Mesenteric fat pad (tissue), 1 donor: ENCODE measurements at places on chromosomes 11 and 22. TPM values are rescaled to one million over a fixed set of nuclear protein-coding genes. Genes with fewer than 3 reads are reported as not detected.

DNA sequence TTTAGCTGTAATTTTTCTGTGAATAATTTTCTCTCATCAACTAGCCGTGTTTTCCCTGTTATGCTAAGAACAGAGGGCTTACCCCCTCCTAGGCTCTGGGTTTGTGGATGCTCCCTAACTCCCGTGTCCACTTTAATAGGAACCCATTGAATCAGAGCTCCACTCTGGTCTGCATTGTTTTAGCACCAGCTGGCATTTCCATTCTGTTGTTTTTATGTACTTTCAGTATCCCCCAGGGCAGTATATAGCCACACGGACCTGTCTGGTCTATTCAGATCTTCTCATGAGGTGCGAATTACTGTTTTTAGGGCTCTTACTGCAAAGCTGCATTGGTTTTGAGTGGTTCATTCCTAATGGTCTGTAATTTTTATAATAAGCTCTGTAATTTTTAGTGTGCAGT, 16.0 kb downstream of the POLD3 start:
- no peak for DNase-seq

DNA sequence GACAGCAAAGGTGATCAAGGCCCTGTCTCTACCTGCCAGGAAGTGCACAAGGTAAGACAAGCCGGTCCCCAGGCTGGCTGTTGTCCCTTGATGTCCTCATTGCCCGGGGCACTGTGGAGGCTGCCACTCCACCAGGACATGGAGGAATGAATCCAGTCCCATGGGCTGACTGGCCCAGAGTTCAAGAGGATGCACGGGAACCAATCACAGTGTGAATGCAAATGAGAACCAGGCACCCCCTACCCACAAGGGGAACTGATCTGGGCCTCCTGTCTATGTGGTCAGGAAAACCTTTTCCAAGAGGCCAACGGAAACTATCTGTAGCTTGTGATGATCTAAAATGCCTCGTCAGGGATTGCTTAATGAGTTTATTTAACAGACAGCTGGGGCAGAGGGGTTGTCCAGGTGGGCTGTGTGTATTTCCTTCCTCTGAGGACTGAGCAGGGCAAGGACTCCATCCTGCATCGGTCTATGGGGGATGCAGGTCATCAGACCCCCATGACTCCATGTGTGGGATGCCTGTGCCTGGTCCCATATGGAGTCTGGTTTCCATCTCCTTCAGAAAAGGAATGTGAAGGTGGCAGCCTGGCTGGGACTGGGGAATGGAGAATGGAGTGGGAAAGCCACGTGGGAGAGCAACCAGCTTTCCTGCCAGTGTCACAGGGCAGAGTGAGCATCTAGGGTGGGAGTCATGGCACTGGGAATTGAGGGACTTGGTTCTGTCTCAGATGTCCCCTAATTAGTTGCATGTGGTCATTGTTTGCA, 60.5 kb downstream of the CD82 start:
- DNase-seq: peak; percentile 85

DNA sequence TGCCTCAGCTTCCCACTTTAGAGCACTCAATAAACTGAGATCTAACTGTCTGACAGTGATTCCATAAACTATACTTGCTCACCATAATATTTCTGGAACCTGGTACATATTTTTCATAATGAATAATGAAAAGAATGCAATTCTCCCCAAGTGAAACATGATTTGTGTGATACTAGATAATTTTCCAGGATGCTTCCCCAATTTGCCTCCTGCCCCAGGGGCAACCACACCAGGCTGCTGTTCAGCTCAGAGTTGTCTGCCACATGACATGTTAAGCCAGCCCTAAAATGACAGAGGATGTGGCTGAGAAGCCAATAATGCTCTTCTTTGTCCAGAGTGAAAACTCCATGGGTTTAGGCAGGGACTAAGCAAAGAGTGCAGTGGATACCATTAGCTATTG, 62.9 kb upstream of the SEZ6L start:
- no peak for DNase-seq

DNA sequence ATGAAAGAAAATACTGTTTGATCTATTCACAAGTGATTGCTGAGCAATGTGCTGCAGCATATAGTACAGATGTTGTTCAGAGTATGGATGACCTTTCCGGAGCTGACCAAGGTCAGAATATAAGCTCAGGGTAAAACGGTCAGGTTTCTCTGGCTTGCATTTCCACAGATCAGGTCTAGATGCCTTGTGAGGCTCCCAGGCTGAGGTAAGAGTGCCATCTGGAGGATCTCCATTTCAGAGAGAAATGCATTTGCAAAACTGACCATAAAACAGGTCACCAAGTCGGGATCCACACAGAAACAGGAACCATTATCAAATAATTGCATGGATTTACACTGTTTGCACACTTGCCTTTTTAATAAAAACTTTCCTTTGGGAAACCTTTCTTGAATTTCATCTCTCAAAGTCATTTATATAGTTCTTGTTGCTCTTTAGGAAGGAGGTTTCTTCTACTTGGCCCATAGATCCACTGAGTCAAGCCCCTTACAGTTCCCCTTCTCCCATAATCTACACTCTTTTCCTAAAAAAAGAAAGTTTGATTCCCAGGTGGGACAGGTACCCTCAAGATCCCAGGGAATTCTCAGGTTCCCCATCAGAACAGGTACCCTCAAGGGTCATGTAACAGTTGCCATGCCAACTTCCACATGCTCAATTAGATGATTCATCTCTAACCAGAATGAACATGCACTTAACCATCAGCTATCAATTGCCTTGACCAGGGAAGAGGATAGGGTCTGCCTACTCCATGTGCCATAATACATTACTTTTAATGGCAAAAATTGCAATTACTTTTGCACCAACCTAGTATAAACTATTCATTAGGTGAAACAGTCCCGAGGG, 25.0 kb upstream of the TMPRSS5 start:
- no peak for DNase-seq

DNA sequence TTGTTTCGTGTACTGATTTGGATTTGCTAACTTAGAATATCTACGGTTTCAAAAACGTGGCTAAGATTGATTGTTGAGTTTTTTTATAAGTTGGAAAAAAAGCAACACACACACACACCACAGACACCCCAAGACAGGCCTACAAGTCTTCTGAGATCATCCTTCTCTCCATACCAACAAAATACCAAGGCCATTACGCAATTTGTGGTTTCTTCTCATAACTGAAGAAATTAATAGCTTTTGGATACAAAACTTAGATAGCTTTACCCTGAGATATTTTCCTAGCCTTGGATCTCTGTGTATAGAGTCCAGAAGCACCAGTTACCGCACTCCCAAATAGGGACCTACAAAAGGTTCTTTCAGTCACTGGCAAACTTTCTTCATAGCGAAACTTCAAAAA, 113.6 kb downstream of the SIK3 start:
- DNase-seq: no peak

DNA sequence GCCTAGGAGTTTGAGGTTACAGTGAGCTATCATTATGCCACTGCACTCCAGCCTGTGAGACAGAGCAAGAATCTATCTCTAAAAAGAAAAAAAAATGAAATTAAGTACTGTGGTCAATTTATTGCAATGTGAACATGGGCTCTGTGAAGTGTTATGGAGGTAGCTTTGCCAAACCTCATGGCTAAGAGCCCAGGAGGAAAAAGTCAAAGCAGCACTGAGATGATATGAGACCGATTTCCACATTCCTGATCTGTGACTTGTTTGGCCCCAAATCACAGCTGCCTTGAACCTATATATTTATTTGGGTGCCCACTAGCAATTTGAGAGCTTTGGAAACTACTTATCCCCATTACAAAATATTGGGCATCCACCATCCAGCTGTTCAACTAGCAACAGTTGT, 29.8 kb upstream of the TMEM135 start:
- DNase-seq: no peak

DNA sequence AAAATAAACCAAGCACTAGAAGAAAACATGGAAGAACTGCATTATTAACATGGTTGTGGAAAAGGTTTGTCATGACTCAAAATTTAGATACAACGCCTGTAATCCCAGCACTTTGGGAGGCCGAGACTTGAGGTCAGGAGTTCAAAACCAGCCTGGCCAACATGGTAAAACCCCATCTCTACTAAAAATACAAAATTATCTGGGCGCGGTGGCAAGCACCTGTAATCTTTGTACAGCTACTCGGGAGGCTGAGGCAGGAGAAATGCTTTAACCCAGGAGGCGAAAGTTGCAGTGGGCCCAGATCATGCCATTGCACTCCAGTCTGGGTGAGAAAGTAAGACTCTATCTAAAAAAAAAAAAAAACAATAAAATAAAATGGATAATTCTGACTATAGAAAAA, 23.7 kb downstream of the GNB1L start:
- peak; percentile 51 for DNase-seq

GRCh38 chr11:84581083-84581482, 1046.1 kb downstream of the DLG2 start:
- DNase-seq: no peak

DNA sequence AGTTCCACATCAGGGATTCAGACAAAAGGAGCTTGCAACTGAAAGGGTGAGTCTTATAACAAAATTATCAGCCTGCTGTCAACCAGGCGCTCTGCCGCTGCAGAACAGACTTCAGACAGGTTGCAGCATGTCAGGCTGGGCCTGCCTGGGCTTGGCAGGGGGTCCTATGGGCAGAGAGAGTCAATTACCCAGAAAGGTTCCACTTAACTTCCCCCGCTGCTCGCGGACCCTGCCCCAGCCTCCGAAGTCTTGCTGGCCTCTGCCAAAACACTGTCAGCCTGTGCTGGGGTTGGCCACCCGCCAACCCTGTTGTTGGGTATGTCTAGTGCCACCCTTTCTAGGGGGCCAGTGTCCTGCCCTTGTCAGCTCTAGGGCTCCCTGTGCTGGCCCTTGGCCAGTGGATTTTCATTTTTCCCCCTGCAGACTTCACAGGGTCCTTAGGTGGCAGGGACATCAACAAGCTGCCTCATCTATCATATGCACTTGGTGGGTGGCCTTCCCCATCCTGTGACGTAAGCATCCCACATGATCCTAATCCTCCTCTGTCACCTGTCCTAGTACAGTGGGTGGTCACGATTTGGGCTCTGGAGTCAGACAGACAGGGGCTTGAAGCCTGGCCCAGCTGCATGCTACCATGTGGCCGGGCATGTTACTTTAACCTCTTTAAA, 166.5 kb upstream of the CADM1 start:
- DNase-seq: no peak

DNA sequence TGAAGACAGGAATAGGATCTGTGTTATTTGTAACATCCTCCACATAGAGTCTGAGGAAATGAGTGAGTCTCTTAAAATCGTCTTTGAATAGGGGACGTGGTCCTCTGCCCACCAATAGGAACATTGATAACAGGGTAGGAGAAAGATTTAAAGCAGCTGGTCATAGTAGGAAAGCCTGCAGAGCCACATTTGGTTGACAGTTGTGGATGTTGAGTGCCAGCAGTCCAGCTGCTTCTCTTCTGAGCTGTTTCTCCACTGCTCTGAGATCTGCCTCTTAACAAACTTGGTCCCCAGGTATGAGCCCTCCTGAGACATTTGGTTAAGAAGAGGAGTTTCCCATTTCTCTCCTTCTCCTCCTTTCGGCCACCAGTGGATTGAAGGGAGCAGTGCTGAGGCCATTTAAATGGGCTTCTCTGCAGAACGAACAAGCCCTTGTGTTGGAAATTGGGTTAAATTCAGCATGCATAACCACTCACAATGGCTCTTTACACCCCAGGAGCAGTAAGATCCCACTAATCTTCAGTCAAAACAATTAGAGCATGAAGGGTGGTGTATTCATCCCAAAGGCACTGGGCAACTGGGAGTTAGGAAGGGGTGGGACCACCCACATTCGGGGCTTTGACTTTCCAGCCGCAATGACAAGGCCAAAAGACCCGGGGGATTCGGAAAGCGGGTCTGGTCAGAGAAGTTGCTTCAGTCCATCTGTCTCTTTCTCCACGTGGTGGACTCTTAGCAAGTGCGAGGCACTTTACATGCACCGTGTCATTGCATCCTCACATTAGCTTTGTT, 32.3 kb downstream of the MIAT start:
- peak; percentile 57 for DNase-seq

GRCh38 chr11:2393941-2394817, 6.4 kb upstream of the TSSC4 start:
- DNase-seq: no peak

GRCh38 chr22:24990344-24990905, 37.9 kb downstream of the KIAA1671 start:
- DNase-seq: no peak

GRCh38 chr11:117424781-117425180, 97.1 kb downstream of the CEP164 start:
- DNase-seq: peak; percentile 39

DNA sequence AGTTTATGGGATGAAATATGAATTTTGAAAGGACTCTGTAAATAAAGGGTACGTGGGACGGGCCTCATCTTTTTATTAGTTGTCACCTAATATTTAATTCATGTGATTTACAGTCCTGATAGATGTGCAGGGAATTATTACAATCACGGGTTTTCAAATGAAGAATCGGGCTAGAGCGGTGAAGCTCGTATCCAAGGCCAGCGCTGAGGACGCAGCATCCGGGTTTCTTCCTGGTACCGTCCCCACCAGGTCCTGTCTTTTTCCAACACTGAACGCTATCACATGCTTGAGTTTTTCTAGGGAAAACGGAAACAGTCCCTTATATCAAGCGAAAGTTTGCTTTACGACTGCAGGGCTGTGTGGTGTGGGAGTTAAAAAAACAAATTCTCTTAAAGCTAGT, 787 bp downstream of the SMDT1 start:
- DNase-seq: peak; percentile 39

- no peak for DNase-seq
Measured at GRCh38 chr22:45903355-45904135, 73.4 kb downstream of the WNT7B start.

- DNase-seq: no peak
Measured at GRCh38 chr11:12531020-12531419, 143.2 kb upstream of the TEAD1 start.

DNA sequence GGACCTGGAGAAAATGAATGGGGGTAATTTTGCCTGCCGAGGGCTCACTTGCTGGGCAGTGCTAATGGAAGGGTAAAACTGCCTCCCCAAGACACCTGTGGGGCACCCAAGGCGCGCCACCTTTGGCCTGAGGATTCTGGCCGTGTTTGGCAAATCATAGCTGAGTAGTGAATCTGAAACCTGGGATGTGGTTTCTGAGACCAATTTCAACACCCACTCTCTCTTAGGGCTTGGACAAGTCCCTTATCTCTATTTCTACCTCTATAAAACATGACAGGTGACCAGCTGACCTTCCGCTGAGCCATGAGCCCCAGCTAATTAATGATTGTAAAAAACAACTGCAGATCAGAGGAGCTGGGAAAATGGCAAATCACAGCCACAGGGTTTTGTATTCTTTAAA, 1.5 kb upstream of the PACSIN3 start:
- no peak for DNase-seq

GRCh38 chr11:64443001-64443400, 84.0 kb downstream of the RPS6KA4 start:
- no peak for DNase-seq

GRCh38 chr11:13206086-13206640, 71.4 kb upstream of the BMAL1 start:
- no peak for DNase-seq

SEZ6L gene
- not detected for total RNA-seq

KCNJ4 gene
- not detected for total RNA-seq

OSM gene
- 8.0 TPM for total RNA-seq

SNAP29 gene
- 30.8 TPM for total RNA-seq

RAG1 gene
- total RNA-seq: 0.35 TPM

PRR5 gene
- total RNA-seq: 38.9 TPM

GSTT2B gene
- 3.8 TPM for total RNA-seq

BCR gene
- total RNA-seq: 98.1 TPM

INS gene
- 0.74 TPM for total RNA-seq

CST6 gene
- total RNA-seq: not detected

LRRC32 gene
- 136 TPM for total RNA-seq

MYRF gene
- 0.42 TPM for total RNA-seq

CLTCL1 gene
- 10.9 TPM for total RNA-seq

PGA5 gene
- total RNA-seq: 2.6 TPM

TYR gene
- not detected for total RNA-seq
